ENCODE measurements at places on chromosomes 6 and 20.
A peak's percentile ranks its signal among the peaks of the same experiment; 100 is the strongest.

DNA sequence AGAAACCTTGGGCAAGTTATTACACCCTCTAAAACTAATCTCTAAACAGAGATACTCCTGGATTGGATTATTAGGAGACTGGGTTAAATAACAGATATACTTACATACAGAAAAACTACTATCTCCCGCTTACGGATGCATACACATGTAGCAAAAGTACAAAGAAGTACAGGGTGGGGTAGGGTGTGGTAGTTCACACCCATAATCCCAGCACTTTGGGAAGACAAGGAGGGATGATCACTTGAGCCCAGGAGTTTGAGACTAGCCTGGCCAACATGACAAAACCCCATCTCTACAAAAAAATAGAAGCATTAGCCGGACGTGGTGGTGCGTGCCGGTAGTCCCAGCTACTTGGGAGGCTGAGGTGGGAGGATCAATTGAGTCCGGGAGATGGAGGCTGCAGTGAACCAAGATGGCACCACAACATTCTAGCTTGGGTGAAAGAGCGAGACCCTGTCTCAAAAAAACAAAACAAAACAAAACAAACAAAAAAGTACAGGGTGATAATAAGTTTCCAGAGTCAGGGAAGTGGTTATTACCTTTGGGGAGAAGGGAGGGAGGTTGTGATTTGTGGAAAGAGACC, 8.1 kb downstream of the PIM1 start:
- DNase-seq = no peak

DNA sequence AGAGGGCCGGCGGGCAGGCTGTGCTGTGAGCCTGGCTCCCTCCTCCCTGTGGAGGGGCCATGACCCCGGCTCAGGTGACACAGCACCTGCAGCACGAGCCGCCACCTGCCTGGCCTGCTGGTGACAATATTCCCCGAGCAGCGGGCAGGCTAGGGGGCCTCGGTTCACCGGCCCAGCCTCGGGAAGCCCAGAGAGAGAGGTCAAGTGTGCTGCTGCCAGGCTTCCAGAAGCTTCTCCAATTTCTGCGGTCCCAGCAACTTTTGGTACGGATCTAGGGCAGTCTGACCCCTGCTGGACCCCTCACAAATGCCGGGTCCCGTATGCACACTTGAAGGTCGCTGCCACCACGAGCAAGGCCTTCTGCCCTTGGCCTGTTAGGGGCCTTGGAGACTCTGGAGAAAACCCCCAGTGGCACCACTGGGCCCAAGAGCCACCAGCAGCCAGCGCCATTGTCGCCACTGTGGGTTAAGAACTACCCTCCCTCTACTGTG, 38.6 kb upstream of the NOL4L start:
- no peak for DNase-seq

GRCh38 chr6:49325891-49326290, 137.2 kb downstream of the MMUT start:
- peak; percentile 20 for DNase-seq

GRCh38 chr6:22363166-22363713, 66.4 kb upstream of the PRL start:
- DNase-seq = no peak

GRCh38 chr6:149234051-149234962, 83.2 kb upstream of the TAB2 start:
- DNase-seq = no peak

- DNase-seq = no peak
These were observed 16.3 kb downstream of the GTSF1L start for GRCh38 chr20:43710370-43711044.

GRCh38 chr6:30450909-30451841, 38.1 kb upstream of the HLA-E start:
- DNase-seq = no peak

GRCh38 chr6:7917729-7918128, 7.1 kb upstream of the TXNDC5 start:
- no peak for DNase-seq

- no peak for DNase-seq
These were observed 179.6 kb downstream of the TAF4 start for GRCh38 chr20:61885759-61886715.

DNA sequence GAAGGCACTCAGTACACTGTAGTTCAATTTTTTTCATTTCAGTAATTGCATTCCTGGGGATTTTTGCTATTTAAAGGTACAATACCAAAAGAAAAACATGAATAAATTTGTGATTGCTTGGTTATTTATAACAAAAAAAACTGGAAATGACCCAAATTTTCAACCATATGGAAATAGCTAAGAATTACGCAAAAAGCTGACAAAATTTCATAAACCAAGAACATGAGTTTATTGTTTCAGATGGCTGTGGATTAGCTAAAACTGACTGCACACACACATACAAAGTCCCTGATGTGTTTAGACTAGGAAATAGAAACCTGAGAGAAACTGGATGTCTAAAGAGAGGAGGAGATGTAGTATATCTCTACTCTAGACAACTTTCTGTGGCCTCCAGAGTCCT, 718.4 kb upstream of the CHD6 start:
- DNase-seq = no peak

- no peak for DNase-seq
These were observed 252.5 kb downstream of the LAMA2 start for GRCh38 chr6:129135451-129135850.

DNA sequence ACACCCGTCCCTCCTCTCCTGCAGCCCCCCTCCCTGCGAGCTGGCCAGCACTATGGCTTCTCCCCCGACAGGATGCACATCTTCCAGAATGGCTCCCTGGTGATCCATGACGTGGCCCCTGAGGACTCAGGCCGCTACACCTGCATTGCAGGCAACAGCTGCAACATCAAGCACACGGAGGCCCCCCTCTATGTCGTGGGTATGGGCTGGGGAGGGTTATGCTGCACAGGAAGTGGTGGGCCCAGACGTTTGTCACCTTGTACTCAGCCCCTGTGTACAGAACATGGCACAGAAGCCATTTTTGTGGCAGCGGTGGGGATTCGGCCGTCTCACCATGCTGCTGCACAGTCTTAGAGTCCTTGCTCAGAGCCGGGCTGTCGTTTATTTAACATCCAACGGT, 29.0 kb upstream of the SRF start:
- no peak for DNase-seq

DNA sequence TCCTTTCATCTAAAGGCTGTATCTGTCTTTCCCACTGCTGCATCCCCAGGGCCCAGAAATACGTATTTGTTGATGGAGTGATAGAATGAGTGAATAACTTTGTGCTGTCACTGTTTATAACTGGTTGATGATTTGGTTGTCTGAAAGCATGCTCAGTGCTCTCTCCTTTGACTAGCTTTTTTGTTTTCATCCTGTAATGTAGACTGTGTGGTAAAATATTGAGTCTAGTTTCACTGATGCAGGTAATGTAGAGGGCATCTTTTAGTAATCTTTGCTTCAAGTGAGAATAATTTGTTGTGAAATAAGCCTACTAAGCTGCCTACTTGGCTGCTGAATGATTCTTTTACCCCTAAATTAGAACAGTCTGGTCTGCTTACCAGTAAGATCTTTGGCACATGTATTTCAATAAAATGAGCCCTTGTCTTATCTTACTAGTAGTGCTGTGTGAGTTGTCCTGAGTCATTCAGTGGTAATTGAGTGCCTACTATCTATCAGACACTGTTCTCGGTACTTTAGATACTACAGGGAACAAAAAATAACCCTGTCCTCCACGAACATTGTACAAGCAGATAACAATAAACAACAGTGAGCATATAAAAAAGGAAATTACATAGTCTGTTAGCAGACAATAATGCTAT, 39.9 kb downstream of the MAPK14 start:
- DNase-seq = peak; percentile 47

DNA sequence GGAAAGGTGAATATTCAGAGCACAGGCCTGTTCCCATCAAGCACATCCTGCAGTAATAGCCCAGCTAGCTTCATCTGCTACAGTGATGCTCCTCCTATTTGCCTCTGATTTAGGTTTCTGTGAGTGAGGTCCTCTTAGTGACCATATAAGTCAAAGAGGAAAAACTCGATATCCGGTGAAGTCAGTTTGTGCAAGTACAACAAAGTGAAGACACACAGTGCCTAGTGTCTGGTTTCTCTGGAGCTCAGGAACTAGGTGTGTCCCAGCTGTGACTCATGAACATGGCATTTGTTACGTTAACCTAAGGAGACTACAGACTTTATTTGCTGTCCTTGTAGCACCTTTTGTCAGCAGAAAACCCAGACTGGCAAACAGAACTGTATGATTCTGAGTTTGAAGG, 33.9 kb downstream of the EDN1 start:
- no peak for DNase-seq

DNA sequence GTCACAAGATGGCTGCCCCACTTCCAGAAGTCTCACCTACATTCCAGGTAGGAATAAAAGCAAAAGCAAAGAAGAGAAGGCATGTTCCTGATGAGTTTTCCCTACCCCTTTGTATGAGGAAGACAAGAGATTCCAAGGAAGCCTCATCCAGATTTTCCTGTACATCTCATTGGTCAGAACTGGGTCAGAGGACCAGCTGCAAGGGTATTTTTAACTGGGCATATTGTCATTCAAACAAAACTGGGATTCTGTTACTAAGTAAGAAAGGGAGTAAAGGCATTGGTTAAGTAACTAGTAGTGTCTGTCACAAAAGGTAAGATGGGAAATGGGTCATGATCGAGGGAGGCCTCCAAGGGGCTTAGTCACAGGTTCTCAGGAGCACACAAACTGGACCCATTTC, 28.2 kb upstream of the RIMS4 start:
- DNase-seq = no peak

- DNase-seq = no peak
These were observed 1295.6 kb upstream of the CITED2 start for GRCh38 chr6:140670021-140670420.

- no peak for DNase-seq
These were observed 30.5 kb downstream of the SLC22A23 start for GRCh38 chr6:3426091-3426926.

DNA sequence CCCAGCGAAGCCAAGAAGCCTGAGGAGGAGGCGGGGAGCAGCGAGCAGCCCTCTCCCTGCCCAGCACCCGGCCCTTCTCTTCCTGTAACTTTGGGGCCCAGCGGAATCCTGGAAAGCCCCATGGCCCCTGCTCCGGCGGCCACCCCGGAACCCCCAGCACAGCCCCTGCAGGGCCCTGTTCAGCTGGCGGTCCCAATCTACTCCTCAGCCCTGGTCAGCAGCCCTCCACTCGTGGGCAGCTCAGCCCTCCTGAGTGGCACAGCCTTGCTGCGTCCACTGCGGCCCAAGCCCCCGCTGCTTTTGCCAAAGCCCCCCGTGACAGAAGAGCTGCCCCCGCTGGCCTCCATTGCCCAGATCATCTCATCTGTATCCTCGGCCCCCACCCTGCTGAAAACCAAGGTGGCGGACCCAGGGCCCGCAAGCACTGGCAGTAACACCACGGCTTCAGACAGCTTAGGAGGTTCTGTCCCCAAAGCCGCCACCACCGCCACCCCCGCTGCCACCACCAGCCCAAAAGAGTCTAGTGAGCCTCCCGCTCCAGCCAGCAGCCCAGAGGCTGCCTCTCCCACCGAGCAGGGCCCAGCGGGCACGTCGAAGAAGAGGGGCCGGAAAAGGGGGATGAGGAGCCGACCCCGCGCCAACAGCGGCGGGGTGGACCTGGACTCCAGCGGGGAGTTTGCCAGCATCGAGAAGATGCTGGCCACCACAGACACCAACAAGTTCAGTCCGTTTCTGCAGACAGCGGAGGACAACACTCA, 81.9 kb downstream of the SSR1 start:
- no peak for DNase-seq

- no peak for DNase-seq
These were observed 33.0 kb downstream of the PIM1 start for GRCh38 chr6:37202788-37203491.

DNA sequence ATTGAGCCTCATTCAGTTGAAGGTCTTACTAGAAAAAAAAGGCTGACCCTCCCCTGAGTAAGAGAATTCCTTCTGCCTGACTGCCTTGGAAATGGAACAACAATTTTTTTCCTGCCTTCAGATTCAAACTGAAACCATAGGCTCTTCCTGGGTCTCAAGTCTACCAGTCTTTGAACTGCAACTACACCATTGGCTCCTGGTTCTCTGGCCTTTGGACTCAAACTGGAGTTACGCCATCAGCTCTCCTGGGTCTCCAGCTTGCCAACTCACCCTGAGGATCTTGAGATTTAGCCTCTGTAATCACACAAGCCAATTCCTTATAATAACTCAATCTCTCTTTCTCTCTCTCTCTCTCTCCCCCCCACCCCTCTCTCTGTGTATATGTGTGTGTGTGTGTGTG, 36.0 kb upstream of the SNX9 start:
- DNase-seq = peak; percentile 46

- no peak for DNase-seq
These were observed 36.4 kb upstream of the UTRN start for GRCh38 chr6:144248476-144249301.

GRCh38 chr6:158003910-158004700, 22.4 kb downstream of the SYNJ2 start:
- no peak for DNase-seq

GRCh38 chr6:43759136-43759906, 10.7 kb upstream of the VEGFA start:
- DNase-seq = no peak

DNA sequence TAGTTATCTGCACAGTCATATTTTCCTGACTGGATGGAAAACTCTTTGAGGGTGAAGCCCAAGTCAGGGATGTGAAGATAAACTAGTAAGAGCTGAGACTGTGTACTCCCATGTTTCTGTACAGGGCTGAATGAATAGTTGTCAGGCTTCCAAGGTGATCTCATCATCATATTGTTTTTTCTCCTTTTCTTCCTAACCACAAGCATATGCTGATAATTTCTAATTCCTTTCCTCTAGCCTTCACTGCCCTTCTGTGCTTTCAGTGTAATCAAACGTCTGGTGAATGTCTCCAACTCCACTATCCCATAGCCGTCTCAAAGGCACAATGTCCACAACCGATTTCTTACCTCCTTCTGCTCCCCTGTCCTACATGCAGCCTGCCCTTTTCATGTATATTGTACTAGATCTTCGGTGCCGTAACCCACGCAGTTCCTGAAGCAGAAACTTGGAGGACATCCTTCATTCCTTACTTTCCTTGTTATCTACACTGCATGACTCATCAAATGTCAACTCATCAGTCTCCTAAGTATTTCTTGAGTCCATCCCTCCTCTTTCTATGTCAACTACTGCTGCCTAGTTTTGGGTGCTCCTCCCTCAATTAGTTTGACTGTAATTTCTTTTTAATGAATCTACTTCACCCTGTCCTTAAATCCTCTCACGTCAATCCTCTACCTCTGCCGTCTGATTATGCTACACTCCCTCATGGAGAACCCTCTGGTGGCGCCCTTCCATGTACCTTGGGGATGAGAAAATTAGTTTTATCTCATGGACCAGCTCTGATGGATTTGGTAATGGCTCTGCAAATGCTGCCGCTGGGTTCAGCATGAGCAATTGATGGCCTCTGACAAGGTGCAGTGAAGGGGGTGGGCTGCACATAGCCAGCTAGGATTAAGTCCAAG, 21.9 kb downstream of the NCOA7 start:
- DNase-seq = peak; percentile 98

- DNase-seq = peak; percentile 41
These were observed 63.3 kb upstream of the ZNF133 start for GRCh38 chr20:18224968-18225568.

- peak; percentile 15 for DNase-seq
These were observed 130.7 kb downstream of the RNASET2 start for GRCh38 chr6:166825553-166826145.

- DNase-seq = no peak
These were observed 98.5 kb downstream of the PRDM1 start for GRCh38 chr6:106184629-106185028.

- peak; percentile 13 for DNase-seq
These were observed 104.0 kb downstream of the PLCB4 start for GRCh38 chr20:9172851-9173250.
